ENCODE measurements at places on chromosomes 4 and X.

- no peak for DNase-seq
Observed at GRCh38 chr4:92270908-92271307, 32.9 kb upstream of the GRID2 start.

GRCh38 chr4:141391293-141391692 is 170.6 kb downstream of the ZNF330 start:
- no peak for DNase-seq

DNA sequence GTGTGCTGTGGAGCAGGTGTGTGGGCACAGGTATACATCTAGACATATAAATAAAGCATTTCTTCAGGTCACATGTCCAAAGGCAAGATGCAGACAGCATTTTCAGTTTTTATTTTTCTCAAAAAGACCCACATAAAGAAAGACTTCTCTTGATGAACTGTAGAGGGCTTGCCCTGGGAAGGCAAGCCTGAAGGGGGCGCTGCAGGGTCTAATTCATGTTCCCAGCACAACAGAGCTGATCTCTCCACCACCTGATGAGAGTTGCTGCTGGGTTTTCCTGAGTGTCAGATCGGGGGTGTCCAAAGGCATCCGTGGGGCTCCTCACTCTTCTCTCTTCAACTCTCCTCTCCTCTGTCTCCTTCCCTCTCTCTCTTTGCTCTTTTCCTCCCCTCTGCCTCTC is 26.6 kb downstream of the ADRA2C start:
- DNase-seq: no peak

GRCh38 chr4:113636438-113636818 is 125.1 kb downstream of the CAMK2D start:
- DNase-seq: no peak

- no peak for DNase-seq
Observed at GRCh38 chr4:24322511-24322910, 261.8 kb downstream of the DHX15 start.

DNA sequence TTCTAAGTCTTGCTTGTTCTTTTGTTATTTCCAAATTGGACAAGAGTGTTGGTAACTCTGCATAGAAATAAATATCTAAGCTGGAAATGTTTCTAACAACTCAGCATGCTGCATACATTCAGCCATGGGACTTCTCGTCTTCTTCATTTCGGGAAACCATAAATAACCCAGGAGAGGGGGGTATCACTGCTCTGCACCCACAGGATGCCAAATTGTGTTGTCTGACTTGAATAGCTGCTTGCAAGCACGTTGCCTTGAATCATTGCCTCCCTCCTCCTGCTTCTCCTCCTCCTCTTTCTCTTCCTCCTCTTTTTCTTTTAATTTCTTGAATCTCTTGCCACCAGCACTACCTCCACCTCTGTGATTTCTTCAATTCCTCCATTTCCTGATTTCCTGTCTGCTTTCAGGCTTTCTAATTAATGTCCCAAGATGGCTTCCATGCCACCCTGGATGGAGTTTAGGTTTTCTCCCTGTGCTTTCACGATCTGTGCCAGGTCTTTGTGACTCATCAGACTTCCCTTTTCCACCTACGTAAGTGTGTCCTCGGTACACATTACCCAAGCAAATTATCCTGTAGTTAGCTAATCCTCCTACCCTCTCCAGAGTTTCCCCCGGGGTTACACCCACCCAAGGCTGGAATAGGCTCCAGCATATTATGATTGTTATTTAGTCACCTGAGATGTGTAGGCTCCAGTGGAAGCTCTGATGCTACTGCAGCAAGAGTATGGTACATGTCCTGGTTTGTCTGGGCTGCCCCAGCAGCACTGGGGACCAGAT is 122.6 kb upstream of the VCX3B start:
- DNase-seq: no peak
